T47D (cell line): ENCODE measurements at places on chromosomes 7 and 10.

- no peak for DNase-seq
Observed at GRCh38 chr10:80324086-80324485, 32.5 kb downstream of the DYDC1 start.

- no peak for DNase-seq
Observed at GRCh38 chr10:123160311-123160980, 6.2 kb downstream of the BUB3 start.

DNA sequence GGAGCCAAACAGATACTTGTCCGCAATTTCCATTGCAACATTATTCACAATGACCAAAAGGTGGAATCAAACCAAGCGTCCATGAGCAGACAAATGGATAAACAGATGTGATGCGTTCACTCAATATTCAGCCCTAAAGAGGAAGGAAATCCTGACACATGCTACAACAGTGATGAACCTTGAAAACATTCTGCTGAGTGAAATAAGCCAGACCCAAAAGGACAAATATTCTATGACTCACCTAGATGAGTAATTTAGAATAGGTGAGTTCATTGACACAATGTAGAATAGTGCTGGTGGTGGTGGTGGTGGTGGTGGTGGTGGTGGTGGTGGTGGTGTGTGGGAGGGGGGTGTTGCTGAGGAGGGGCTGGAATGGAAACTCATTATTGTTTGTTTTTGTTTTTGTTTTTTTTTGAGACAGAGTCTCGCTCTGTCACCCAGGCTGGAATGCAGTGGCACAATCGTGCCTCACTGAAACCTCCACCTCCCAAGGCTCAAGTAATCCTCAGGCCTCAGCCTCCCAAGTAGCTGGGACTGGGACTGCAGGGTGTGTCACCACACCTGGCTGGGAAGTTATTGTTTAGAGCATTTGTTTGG, 28.6 kb downstream of the SMKR1 start:
- DNase-seq, result no peak

DNA sequence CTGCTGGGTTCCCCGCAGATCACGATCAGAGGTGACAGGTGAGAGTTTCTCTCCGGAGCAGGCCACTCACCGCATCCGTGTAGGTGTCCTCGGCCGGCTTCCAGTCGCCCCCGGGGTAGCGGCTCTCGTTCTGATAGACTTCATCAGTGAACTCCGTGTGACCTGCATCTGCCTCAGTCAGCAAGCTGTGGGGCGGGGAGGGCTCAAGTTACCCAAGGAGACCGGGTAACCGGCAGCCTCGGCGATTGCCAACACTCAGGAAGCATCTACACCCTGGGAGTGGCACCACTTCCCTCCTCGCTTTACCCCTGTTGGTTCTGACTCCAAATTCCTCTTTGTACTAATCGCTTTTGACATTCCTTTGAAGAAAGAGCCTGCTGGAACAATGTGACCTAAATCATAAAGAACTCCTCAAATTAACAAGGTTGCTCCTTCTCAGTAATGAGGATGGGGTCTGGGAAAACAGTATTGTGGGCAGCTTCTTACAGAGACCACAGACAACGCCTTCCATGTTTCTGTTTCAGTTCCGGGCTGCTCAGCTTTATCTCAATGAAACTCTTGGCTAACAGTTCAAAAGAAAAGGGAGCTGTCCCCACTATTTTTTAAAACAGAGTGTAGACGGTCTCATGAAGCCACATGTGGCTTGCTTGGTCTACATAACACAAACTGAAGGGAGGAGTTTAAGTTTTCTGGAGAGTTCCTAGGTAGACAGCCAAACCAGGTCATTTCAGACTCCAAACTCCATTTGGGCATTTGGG, 118.1 kb downstream of the MYOF start:
- no peak for DNase-seq

GRCh38 chr10:58063861-58064480, 203.7 kb downstream of the IPMK start:
- no peak for DNase-seq

- no peak for DNase-seq
Observed at GRCh38 chr10:133403359-133403758, 9.4 kb downstream of the MTG1 start.

- no peak for DNase-seq
Observed at GRCh38 chr10:33520223-33520622, 185.8 kb upstream of the NRP1 start.

DNA sequence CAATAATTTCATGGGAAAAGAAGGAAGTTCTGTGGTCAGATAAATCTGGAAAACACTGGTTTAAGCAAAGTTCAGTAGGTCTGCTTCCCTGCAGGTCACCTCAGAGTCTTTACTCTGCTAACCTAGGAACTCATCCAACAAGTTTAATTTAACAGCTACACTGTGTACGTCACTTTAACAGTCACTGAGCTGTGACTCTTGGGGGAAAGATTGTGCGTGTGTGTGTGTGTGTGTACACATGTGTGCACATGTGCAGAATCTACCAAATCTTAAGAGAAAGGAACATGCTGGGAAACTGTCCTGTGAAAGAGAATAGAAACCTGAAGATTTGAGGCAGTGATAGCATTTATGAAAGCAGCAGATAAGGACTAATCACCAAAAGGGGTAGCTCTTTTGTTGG, 62.6 kb downstream of the IKZF1 start:
- no peak for DNase-seq

GRCh38 chr10:49175587-49176309, 12.4 kb downstream of the TMEM273 start:
- DNase-seq, result no peak

DNA sequence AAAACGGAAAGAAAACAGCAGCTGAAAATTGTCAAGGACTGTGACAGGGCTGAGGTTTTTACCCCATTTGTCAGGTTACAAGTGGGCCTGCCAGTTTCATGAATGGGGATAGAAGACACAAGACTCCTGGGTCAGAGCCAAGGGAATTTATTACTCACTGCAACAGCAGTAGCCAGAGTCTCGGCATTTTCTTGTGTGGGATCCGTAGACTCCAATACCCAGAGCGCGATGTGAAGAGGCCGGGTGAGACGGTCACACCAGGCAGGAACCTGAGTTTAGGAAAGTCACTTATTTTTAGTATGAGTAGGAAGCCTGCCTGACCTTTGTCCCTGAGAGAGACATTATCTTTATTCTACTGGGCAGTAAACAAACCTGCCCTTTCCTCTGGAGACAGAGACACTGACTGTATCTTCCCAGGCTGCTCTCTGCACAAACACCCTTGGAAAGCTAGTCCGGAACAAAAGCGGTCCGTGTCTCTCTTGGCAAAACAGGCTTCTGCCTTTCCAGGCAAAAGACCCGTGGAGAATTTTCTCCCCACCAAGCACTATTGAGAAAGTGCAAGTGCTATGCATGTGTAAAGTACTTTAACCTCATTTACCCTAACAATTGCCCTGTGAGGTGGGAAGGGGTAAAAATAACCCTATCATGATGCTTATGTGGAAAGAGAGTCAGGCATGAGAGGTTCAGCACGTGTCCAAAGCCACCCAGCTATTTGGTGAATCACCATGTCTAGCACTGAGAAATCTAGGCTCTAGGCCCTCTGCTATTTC, 58.4 kb downstream of the JCAD start:
- peak; percentile 2 for DNase-seq
